ENCODE measurements at places on chromosomes 11 and 22.

DNA sequence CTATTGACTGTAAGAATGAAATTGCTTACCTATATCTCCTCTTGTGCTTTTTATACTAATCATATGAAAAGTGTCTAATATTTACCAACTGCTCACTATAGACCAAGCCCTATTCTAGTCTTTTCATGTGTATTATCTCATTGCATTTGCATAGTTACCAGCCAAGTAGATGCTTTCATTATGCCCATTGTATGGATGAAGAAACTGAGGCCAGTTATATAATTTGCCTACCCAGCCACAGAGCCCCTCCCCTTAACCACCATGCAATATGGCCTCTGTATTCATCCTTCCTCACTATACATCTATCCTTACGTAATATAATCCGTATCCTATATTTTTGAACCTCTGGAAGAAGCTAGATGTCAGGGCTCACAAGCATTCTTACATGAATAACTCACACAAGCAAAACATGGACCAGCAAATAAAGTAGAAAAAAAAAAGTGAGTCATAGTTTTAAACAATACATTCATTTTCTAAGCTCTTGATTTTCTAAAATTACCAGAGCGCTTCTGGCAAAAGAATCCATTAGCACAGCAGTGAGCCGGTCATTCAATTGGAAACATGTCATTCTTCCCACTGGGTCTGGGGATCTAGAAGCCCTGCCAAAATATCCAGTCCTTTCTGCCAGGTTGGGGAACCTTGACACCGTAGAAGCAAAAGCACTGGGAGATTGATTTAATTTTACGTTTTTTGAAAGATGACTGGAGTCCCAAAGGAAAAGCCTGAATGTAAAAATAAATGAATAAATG is 80.0 kb downstream of the C11orf91 start:
- no peak for DNase-seq

DNA sequence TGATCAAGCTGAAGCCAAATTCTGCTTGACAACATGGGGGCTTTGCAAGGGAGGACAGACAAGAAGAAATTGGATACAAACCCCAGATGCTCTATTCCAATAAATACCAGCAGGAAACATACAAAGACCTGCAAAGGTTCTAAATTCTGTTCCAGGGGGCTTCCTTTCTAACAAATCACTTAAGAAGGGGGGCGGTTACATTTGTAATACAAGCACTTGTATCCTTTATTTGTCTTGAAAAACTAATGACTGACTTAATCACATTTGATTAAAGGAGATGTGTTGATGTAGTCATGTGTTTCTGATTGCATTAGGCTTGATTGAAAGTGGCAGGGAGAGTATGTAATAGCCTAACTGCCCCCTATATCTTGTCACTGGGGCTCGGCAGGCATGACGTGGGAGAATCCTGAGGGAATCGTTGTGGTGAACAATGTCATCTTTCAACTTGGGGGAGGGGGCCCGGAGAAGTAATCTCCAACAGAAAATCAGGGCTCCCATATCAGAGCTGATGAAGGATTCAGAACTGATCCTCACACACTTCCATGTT is 361.7 kb downstream of the INSC start:
- DNase-seq, result no peak

DNA sequence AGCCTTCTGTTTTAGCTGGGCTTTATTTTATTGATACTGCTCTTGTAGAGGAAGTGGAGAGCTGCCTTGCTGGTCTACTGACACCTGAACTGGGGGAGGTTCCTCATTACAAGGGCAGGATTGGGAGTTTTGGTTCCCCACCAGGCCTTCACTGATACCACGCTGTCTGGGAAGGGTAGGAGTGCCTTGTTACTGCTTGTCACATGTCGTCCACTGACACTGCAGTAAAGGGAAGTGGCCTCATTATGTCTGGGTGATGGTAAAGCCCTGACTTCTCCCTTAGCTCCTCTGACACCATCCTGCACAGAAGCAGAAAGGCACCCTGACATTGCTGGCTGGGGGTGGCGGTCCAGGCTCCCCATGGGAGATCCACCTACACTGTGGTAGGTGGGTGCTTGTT is 38.7 kb upstream of the ELF5 start:
- no peak for DNase-seq

DNA sequence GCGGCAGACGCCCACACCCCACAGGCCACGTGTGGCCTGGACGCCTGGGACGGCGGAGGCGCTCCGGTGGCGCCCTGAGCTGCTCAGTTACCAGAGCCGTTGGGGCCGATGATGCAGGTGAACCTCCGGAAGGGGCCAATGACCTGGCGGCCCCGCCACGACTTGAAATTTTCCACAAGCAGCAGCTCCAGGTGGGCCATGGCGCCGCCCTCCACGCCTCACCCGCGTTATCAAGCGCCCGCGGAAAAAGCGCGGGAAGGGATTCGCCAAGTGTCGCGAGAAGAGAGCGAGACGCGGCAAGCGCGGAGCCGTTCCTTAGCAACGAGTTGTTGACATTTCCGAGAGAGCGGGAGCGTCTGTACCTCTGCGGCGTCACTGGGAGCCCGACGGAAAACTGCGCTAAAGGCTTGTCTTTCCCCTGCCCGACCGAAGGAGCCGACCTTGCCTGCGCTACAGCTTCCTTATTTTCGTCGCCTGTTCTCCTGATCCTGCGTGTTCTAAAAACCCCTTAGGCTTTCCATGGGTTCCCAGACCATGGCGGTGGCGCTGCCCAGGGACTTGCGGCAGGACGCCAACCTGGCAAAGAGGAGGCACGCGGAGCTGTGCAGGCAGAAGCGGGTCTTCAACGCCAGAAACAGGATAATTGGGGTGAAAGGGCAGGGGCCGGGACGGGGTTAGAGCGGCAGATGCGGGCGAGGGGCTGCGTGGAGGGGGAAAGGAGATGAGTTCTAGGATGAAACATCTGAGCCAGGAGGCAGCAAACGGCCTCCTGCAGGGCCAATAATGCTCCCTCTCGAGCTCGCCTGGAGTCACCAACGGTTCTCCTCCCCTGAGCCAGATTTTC is at the start of the genes RIBC2 and SMC1B:
Gene RIBC2, plus strand, starts transcription at position 326 of the 844 bp plus-strand sequence. Its CDS starts 194 bp downstream, at position 520.
Gene SMC1B, minus strand, starts transcription at position 232 of the 844 bp plus-strand sequence. Its CDS starts 32 bp downstream, at position 200.
- no peak for DNase-seq

DNA sequence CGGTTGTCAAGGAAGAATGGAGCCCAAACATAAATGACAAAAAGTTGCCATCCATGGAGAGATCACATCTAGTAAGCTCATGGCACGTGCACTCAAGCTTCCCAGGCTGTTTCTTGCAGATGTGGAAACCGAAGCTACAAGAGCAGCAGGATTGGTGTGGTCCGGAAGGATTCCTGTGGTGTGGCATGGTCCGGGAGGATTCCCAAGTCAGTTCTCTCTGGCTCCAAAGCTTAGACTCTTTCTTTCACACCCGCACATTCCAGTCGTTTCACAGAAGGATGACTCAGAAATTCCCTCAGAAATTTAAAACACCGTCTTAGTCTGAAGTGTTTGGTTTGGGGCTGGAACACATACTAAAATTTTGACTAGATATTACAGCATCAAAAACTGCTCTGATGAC is 78.0 kb upstream of the DRD2 start:
- DNase-seq, result no peak

DNA sequence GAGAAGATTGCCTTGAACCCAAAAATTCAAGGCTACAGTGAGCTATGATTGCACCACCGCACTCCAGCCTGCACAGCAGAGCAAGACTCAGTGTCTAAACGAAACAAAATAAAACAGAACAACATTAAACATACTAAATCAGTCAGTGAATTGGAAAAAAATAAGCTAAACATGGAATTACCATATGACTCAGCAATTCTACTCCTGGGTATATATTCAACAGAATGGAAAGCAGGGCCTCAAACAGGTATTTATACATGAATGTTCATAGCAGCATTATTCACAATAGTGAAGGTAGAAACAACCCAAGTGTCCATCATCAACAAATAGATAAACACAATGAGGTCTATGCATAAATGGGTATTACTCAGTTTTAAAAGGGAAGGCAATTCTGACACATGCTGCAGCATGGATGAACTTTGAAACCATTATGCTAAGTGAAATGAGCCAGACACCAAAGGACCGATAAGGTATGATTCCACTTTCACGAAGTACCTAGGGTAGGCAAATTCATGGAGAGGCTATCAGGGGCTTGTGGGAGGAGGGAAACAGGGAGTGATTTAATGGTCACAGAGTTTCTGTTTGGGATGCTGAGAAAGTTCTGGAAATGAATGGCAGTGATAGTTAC is 15.5 kb downstream of the NTM start:
- DNase-seq, result no peak

DNA sequence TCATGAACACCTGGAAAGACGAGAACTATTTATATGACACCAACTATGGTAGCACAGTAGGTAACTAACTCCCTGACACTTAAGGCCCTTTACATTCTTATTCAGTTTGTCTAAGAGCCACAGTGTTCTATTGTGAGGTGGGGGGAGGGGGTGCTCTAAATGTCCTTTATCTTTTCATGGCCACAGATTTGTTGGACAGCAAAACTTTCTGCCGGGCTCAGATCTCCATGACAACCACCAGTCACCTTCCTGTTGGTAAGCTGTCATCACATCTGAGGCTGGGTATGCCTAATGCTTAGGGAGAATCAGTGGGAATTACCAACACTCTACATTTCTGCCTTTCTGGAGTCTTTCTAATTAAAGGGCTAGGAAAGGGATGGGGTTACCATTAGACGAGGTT is 30.7 kb downstream of the EHF start:
- DNase-seq, result no peak

DNA sequence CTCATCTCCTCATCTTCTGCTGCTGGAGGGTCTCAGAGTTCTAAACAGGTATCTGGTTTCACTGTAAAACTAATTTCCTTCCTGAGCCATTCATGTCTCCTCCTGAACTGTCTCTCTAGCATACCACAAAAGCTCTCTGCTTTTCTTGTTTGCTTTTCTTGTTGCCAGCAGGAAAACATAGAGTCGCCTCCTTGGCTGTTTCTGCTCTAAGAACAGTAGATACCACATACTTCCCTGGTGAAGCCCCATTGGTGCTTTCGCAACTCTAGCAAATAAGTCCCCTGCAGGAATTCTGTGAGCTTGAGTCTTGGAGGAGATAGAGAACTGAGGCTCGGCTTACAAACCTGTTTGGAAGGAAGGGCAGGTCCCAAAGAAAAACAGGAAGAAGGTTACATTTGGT is 7.0 kb downstream of the DIXDC1 start:
- DNase-seq, result no peak

DNA sequence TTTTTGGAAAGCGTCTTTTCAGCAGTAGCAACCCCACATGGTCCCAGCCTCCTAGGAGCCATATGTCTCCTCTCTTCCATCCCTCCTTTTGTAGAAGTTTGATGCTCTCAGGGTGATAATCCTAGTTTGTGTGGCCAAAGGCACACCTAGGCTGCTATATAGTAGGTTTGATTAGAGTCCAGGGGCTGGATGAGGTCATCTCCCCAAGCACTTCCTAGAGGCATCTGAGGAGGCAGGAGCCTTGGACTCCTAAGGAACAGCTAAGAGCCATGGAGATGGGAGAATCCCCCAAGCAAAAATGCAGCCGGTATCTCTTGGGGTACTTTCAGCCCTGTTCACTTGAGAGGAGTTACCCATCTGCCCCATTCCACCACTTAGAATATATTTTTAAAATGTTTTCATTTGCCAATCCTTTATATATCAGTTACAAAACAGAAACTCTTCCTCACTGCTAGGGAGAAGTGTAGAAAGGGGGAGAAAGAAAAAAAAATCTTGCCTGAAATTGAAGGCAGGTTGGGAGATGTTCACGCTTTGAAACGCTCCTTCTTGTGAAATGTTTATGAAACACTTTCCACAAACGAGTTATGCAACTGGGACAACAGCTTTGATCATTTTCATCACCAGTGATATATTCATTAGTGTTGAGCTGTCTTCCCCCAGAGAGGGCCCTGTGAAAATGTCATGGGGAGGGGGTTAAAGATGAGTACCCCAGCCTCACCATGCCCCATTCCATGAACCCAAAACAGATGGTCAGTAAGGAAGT is 31.9 kb upstream of the TLCD5 start:
- no peak for DNase-seq

GRCh38 chr22:32246166-32246565 is 9.0 kb downstream of the SLC5A4 start:
- DNase-seq, result no peak

- DNase-seq, result peak; percentile 75
Observed at GRCh38 chr11:49208006-49208721, at the start of gene FOLH1. Gene FOLH1 (minus strand): TSS chr11:49208602. CDS start chr11:49208409, 193 bp downstream.

DNA sequence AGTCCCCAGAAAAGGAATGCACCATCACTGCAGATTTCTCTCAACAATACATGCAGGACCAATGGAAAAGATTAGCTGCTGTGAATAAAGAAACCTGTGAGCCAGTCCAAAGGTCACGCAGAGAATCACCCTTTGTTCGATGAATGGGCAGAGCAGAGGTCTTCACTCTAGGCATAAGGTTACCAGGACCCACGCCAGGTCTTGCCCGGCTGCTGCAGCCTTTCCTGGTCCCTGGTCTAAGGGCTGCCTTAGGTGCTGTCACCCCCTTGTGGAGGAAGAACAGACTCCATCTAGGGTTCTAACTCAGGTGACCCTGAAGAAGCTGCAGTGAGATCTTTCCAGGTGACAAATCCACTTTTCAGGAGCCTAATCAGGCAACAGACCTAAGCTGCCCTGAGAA is 29.0 kb upstream of the NAP1L4 start:
- no peak for DNase-seq

- DNase-seq, result no peak
Observed at GRCh38 chr11:61509043-61510029, 787 bp downstream of the LRRC10B start.

GRCh38 chr22:50222508-50222907 is 21.7 kb downstream of the SELENOO start:
- no peak for DNase-seq

- DNase-seq, result no peak
Observed at GRCh38 chr11:68350759-68351449, 38.5 kb downstream of the LRP5 start.

GRCh38 chr22:32880893-32881596 is 79.5 kb downstream of the TIMP3 start:
- no peak for DNase-seq

GRCh38 chr11:105821781-105822180 is 200.3 kb downstream of the MSANTD4 start:
- DNase-seq, result no peak

DNA sequence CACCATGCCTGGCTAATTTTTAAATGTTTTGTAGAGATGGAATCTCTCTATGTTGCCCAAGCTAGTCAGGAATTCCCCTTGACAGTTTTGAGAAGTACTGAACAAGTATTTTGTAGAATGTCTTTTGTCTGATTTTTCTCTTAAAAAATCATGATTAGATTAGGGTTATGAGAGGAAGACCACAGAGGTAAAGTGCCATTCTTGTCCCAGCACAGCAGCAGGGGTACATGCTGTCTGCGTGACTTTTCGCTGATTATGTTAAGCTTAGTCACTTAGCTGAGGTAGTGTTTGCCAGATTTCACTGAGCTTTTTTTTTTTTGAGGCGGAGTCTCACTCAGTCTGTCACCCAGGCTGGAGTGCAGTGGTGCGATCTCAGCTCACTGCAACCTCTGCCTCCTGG is 13.6 kb upstream of the NUP160 start:
- DNase-seq, result no peak

- DNase-seq, result no peak
Observed at GRCh38 chr22:20216863-20217499, 51.1 kb downstream of the RTN4R start.

GRCh38 chr22:36325154-36326031 is 62.4 kb downstream of the MYH9 start:
- peak; percentile 93 for DNase-seq

GRCh38 chr11:20374741-20375300 is 11.3 kb downstream of the HTATIP2 start:
- no peak for DNase-seq

All from coronary artery (tissue), 2 donors.